Smooth muscle cell of the umbilical artery (primary cell): ENCODE measurements at places on chromosomes 7 and 10. TPM values are rescaled to one million over a fixed set of nuclear protein-coding genes. Genes with fewer than 3 reads are reported as not detected.

The CRHR2 gene
- total RNA-seq: not detected in 2 replicates

The MSMB gene
- not detected in 2 replicates for total RNA-seq

The FOXI2 gene
- not detected in 2 replicates for total RNA-seq

The MUC3A gene
- total RNA-seq: not detected in 2 replicates

The IFT22 gene
- total RNA-seq: 18.9 and 23.8 TPM in 2 replicates

The CALCR gene
- not detected in 2 replicates for total RNA-seq

The TWIST1 gene
- total RNA-seq: 24.9 and 41.6 TPM in 2 replicates

The CXCL12 gene
- 5.6 and 8.5 TPM in 2 replicates for total RNA-seq
